ENCODE measurements at places on chromosomes 5 and 9. TPM values are rescaled to one million over a fixed set of nuclear protein-coding genes. Genes with fewer than 3 reads are reported as not detected.

- DNase-seq = no peak
Observed at GRCh38 chr9:135827866-135828580, 79.3 kb downstream of the CAMSAP1 start.

GRCh38 chr9:127721391-127721821, 5.5 kb downstream of the TTC16 start:
- DNase-seq = no peak

DNA sequence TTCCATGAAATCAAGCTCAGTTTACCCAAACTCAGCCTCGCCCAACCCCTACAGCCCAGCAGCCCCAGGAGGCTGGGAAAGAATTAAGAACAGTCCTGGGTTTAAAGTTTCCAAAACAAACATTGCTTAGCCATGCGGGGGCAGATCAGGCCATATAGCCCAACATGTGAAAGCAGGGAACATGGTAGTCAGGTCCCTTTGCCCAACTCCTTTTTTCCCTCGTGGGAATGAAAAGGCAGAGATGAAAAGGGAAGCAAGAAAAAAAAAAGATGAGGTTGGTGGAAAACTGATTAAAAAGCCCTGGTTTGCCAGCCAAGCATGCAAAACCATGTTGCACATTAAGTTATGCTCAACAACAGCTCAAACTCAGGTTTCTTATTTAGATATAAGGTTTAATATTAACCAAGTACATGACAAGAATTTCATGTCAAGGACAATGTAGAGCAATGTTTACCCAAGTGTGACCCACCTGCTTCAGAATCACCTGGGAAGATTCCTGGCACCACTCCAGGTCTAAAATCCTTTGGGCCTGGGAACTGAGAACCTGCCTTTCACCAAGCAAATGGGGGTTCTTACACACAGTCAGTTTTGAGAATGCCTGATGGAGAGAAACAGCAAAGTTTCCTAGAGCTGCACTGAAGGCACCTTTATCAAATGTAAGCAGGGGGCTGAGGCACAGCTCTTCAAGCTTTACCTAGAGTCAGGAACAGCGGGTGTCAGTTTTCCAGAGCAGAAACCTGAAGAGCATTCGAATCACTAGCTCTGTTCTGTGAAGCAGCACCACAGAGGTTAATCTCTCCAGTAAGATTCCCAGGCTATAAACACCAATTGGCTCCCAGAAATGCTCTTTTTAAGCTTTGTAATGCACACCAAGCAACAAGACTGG, 1.7 kb downstream of the FREM1 start:
- no peak for DNase-seq

DNA sequence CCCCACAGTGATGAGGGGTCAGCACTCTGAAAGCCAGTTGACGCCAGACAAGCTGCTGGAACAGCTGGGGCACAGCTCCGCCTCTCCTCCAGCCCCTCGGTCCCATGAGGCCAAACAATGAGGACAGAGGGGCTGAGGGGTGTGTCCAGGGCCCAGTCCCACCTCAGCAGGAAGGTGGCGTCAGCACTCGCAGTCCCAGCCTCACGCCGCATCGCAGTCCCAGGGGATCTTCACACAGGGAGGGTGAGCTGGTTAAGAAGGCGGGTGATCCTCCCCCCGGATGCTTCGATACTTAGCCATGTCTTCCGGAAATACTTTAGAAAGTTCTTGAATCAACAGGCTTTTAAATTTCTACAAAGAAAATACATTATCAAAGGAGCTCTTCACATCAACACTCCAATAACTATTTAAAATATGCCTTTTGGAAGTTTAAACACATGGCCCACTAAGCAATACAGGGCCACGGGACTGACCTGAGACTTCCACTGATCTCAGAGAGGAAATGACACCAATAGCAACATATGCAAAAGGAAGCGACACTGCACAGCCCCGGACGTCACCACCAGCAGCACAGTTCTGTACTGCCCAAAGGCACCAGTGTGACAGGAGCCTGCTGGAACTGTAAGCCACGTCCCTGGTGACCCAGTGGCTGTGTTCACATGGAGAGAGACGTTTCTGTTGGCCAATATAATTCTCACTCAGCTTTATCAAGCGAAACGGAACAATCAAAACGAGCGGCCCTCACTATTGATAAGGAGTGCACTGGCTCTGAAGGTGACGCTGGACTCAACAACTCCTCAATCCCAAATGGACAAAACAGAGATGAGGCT, 5.9 kb downstream of the MED10 start:
- DNase-seq = no peak

- DNase-seq = no peak
Observed at GRCh38 chr5:124056326-124056990, 544.5 kb downstream of the CSNK1G3 start.

The MUSK gene
- total RNA-seq = 5.5 TPM

The IL9 gene
- total RNA-seq = not detected

The JAKMIP2 gene
- total RNA-seq = not detected
